ENCODE measurements at places on chromosomes 16 and 17. TPM values are rescaled to one million over a fixed set of nuclear protein-coding genes. Genes with fewer than 3 reads are reported as not detected.

DNA sequence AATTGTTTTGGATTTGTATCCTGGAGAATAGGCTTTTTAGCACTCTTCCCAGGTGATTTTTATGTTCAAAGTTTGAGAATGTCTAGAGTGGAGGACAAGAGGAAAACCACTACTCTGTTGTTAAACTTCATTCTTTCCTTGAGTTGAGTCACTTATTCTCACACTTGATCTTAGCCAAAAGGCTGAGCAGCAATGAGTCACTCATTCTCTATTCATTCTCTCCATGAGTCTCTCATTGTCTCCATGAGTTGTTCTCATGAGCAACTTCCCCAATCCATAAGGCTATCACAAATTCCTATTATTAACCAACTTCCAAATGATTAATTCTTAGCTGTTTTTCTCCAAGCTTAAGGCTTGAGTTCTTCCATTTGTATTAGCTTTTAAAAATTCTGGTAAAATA is 1393.3 kb downstream of the CDH8 start:
- H3K4me1 ChIP-seq = no peaks in the 10 kb centered on the region
- no peaks in the 10 kb centered on the region for H3K36me3 ChIP-seq
- no peak for DNase-seq
- H3K27ac ChIP-seq = no peak overlapping the region
- H3K4me3 ChIP-seq = no peak overlapping the region

- H3K27me3 ChIP-seq = no peaks in the 10 kb centered on the region
- peak; percentile 15 for DNase-seq
- no peak overlapping the region for H3K4me3 ChIP-seq
- peak overlapping the region; percentile 1 for H3K27ac ChIP-seq
- no peaks in the 10 kb centered on the region for H3K36me3 ChIP-seq
- peaks cover 20% of the 10 kb centered on the region for H3K4me1 ChIP-seq
Measured at GRCh38 chr17:41417576-41418015, 6.8 kb downstream of the KRT37 start.

DNA sequence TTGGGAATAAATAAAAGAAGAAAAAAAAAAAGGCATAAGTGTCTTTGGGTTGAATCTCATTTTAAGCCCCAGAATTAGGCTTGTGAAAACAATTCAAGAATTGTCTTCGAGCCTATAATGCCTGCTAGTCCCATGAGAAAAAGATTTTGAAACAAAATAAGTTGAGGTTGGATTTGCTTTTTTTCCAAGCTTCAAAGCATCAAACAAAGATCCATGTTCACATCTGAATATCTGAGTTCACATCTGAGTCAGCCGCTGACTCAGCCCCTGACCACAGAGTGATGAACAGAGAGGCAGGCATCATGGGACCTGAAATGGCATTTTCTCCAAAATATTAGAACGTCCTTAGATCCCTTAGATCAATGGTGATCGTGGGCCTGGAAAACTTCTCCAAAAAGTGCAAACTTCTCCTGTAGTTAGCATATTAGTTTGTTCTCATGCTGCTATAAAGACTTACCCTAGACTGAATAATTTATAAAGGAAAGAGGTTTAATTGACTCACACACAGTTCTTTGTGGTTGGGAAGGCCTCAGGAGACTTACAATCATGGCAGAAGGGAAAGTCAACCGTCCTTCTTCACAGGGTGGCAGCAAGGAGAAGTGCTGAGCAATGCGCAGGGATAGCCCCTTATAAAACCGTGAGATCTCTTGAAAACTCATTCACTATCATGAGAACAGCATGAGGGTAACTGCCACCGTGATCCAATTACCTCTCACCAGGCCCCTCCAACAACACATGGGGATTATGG is 294.6 kb upstream of the HSBP1 start:
- no peak overlapping the region for H3K27ac ChIP-seq
- no peaks in the 10 kb centered on the region for H3K4me1 ChIP-seq
- peaks cover 3% of the 10 kb centered on the region for H3K27me3 ChIP-seq
- no peaks in the 10 kb centered on the region for H3K36me3 ChIP-seq
- no peak for DNase-seq

DNA sequence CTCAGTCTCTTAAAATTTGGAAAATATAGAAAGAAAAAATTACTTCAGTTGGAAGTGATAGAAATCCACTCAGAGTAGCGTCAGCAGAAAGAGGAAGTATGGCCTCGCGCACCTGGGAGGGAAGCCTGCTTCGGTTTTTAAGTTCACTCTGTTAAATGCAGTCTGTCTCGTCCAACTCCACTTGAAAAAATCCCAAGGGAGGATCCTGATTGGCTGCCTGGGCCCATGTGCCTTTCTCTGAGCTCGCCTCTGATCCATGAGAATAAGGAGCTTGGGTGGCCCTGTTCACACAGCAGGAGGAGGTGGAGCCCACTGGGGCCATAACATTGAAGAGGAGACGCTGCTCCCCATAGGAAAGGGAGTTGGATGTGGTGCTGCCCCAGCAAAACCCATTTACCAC is 40.7 kb downstream of the DNAJA2 start:
- H3K36me3 ChIP-seq = no peaks in the 10 kb centered on the region
- DNase-seq = no peak
- H3K4me3 ChIP-seq = no peak overlapping the region
- H3K4me1 ChIP-seq = no peaks in the 10 kb centered on the region
- no peaks in the 10 kb centered on the region for H3K27me3 ChIP-seq

- H3K36me3 ChIP-seq = no peaks in the 10 kb centered on the region
- H3K27ac ChIP-seq = no peak overlapping the region
- H3K4me1 ChIP-seq = no peaks in the 10 kb centered on the region
- H3K27me3 ChIP-seq = no peaks in the 10 kb centered on the region
Measured at GRCh38 chr17:34291721-34292348, 6.3 kb downstream of the CCL11 start.

DNA sequence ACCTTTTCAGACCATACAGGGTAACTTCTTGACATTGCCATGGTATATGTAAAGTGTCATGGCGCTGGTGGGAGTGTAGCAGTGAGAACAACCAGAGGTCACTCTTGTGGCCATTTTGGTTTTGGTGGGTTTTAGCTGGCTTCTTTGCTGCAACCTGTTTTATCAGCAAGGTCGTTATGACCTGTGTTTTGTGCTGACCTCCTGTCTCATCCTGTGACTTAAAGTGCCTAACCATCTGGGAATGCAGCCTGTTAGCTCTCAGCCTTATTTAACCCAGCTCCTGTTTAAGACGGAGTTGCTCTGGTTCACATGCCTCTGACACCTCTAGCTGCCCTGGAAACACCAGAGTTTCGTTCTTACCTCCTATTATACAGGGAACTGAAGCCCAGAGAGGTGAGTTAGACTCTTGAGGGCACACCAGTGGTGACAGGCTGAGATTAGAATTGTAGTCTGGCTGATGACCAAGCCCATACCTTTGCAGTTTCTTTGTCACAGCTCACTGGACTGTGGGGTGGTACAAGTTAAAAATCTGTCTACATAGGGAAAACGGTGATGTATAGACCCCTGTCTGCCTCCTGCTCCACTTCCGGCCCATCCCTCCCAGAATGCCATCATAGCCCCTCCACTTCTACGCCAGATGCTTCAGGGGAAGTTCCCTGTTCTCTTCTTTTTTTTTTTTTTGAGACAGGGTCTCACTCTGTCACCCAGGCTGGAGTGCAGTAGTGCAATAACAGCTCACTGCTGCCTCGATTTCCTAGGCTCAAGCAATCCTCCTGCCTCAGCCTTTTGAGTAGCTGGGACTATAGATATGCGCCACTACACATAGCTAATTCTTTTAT is 21.0 kb downstream of the KSR1 start:
- DNase-seq = no peak
- H3K27ac ChIP-seq = no peak overlapping the region
- H3K27me3 ChIP-seq = no peaks in the 10 kb centered on the region
- H3K4me3 ChIP-seq = no peak overlapping the region
- H3K36me3 ChIP-seq = no peaks in the 10 kb centered on the region

GRCh38 chr17:74736513-74737298 is at the start of gene RAB37:
Gene RAB37, plus strand, starts transcription at chr17:74737256. Its CDS starts 17 bp downstream, at chr17:74737273.
- H3K27ac ChIP-seq = peak within 1 kb of the TSS; percentile 92
- H3K36me3 ChIP-seq = no peaks in the 10 kb centered on the region
- DNase-seq = peak; percentile 91

- H3K27me3 ChIP-seq = no peaks in the 10 kb centered on the region
- no peak overlapping the region for H3K4me3 ChIP-seq
- H3K4me1 ChIP-seq = no peaks in the 10 kb centered on the region
- DNase-seq = peak; percentile 11
- H3K27ac ChIP-seq = peak overlapping the region; percentile 18
Measured at GRCh38 chr16:80407265-80407987, 133.4 kb upstream of the DYNLRB2 start.

DNA sequence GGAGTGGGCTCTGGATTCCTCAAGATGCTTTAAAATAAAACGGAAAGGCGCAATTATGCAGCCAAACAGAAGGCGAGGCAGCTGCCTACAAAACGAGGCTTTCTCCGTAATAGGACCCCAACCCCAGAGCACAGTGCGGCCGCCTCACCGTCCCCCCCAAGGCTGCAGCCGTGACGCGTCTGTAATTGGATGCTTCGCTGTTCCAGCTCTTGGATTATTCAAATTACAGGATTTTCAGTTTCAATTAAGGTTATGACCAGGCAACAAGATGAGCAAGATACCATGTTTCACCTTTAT is 37.3 kb upstream of the ABR start:
- no peak for DNase-seq
- H3K4me3 ChIP-seq = no peak overlapping the region
- H3K27ac ChIP-seq = no peak overlapping the region
- no peaks in the 10 kb centered on the region for H3K4me1 ChIP-seq
- peaks cover 3% of the 10 kb centered on the region for H3K27me3 ChIP-seq
- no peaks in the 10 kb centered on the region for H3K36me3 ChIP-seq

ALOX12B gene
- polyA plus RNA-seq = 0.22 TPM

CCL4 gene
- polyA plus RNA-seq = 9.4 TPM

KRT28 gene
- not detected for polyA plus RNA-seq

TNRC6C gene
- polyA plus RNA-seq = 5.1 TPM

C1QTNF8 gene
- not detected for polyA plus RNA-seq

VASN gene
- 64.2 TPM for polyA plus RNA-seq

Data from hepatocyte (in vitro differentiated cells).